ENCODE measurements at places on chromosomes 13 and 19.

DNA sequence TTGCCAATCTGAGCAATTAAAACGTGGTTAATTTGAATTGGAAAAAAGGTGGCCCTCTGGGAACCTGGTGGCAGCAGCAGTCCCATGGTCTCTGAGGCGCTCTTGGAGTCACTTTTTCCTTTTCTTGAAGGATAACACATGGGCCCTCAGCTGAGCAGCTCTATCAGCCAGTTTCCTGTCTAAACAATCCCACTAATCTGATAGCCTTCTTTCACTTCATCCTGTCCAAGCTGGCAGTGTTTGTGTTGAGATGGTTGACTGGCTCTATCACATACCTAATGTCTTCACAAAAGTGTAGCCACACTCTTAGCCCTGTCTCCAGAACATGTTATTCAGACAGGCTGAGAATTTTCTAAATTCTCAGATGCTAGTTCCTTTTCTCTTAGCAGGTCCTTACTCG is 10.7 kb downstream of the MZT1 start:
- no peak for DNase-seq

- no peak for DNase-seq
Observed at GRCh38 chr13:52838433-52839107, 9.9 kb downstream of the PCDH8 start.

DNA sequence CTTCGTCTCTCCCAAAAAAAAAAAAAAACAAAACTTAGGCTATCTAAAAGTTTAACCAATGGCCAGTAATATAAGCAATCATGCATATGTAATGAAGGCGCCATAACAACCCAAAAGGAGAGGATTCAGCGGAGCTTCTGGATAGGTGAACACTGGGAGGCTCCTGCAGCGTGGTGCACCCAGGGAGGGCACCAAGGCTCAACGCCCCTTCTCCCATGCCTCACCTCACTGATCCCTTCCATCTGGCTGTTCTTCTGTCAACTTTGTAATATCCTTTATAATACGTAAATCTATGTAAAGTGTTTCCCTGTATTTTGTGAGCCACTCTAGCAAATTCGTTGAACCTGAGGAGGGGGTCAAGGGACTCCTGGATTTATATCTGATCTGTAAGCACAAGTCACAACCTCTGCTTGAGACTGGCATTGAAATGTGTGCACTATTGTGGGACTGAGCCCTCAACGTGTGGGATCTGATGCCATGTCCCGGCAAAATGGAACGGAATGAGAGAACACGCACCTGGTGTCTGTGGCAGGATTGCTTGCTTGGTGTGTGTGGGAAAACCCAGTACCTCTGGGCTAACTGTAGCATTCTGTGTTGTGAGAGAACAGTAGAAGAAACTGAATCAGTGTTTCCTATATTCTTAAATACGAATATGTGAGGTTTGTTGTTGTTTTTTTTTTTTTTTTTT is 521 bp upstream of the ZNF665 start:
- DNase-seq: no peak

GRCh38 chr13:59960683-59961082 is 203.0 kb downstream of the DIAPH3 start:
- DNase-seq: no peak

DNA sequence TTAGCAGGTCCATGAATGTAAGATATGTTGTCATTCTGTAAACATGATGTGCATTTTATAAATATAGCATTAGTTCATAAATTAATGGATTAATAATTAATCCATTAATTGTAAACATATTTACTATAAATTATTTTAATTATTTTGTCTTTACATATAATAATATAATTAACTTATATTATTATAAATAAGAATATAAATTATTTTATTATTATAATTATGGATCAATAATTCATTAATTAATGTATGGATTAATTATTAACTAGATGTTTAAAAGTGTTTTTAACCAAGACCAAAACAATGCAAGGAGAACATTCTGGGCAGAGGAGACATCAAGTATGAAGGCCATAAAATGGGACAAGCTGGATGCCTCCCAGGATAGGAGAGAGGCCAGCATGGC is 72.0 kb downstream of the RUBCNL start:
- DNase-seq: no peak

Data from hematopoietic multipotent progenitor cell treated with erythropoietin and hydrocortisone succinate and interleukin-3 and kit ligand, for 17 days (in vitro differentiated cells).